ENCODE measurements at places on chromosomes 13 and 19. TPM values are rescaled to one million over a fixed set of nuclear protein-coding genes. Genes with fewer than 3 reads are reported as not detected.

IGFLR1 gene
- total RNA-seq: 4.2 TPM

NAPA gene
- 93.2 TPM for total RNA-seq

DNA sequence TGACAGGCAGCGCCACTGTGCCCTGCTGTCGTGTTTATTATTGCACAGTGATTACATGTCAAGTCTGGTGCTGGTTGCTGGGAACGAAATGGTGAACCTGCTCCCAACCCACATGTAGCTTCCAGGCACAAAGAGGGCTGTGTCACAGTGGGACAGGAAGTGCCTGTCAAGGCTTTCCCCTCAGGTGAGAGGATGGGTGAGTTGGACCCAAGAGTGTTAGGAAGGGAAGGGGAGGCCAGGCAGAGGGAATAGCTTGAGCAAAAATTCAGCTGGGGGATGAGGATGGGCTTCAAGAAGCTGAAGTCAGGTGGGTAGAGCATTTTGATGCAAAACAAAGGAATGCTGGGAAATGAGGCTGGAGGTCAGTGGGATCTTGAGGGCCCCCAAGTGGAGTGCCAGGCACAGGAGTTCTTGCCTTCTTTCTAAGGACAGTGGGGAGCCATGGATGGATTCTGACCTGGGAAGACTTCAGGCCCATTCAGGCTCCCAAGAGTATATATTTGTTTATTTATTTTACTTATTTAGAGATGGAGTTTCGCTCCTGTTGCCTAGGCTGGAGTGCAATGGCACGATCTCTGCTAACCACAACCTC, 8.5 kb upstream of the QTRT1 start:
- DNase-seq: no peak

GRCh38 chr13:77390391-77390790, 63.5 kb upstream of the MYCBP2 start:
- no peak for DNase-seq

DNA sequence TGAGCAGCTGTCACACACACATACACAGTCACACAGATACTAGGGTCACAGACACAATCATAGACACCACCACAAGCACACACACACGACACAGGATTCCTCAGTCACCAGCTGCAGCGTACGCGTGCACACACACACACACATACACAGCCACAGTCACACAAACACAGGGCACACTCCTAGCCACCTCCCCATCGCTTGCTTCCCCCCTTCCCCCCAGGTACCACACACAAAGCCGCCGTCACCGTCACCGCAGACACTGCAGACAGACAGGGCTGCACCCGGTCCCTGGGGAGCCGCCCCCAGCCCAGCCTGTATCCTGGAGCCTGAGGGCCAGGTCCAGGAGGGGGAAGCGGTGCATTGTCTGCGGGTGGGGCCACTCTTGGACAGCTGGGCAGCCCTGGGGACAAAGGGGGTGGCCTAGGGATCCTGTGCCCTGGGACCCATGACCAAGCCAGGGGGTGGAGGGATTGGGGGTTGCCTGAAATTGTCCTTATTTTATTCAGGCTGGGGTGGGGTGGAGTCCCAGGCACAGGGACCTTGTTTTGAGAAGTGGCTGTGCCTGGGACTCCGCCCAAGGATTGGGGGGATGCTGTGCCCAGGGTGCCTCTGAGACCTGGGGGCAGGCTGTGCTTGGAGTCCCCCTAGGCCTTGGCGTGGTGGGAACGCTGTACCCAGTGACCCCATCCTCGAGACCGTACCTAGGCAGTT, 957 bp downstream of the NUMBL start:
- peak; percentile 42 for DNase-seq

- no peak for DNase-seq
Measured at GRCh38 chr19:17254636-17255035, 8.9 kb upstream of the NR2F6 start.

- DNase-seq: peak; percentile 100
Measured at GRCh38 chr19:44890366-44891015, 563 bp upstream of the TOMM40 start.

DNA sequence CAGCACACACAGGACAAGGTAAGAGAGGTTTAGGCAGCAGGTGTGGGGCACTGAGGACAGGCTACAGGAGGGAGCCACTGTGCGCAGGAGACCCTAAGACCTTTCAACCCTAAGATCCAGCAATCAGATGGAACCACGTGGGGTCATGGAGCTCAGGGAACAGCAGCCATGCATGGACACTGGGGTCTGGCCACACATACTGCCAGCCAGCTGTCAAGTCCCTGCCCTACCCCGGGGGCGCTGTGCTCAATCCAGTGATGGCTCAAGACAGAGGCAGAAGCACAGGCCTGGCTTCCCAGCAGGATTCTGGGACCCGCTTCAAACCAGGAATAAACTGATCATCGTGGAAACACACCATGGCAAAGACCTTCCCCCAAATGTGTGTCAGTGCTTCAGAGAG, 25.5 kb upstream of the EPHX3 start:
- no peak for DNase-seq

DNA sequence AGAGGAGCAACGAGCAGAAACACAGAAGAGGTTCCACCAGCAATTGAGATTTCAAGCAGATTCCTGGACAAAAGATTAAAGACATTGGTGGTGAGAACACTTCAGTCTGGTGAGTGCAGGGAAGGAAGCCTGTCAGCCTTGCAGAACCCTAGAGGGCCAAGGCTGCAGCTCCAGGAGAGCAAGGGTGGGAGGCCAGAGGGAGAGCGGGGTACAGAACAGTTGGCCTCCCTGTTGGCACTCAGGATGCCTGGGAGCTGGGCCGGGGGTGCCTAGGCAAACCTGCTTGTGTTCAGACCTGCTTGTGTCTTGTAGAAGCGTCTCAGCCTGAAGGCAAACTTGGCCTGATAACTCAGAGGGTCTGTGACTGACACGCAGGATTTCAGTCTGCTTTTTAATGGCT, 5.1 kb upstream of the LIN7B start:
- no peak for DNase-seq

DNA sequence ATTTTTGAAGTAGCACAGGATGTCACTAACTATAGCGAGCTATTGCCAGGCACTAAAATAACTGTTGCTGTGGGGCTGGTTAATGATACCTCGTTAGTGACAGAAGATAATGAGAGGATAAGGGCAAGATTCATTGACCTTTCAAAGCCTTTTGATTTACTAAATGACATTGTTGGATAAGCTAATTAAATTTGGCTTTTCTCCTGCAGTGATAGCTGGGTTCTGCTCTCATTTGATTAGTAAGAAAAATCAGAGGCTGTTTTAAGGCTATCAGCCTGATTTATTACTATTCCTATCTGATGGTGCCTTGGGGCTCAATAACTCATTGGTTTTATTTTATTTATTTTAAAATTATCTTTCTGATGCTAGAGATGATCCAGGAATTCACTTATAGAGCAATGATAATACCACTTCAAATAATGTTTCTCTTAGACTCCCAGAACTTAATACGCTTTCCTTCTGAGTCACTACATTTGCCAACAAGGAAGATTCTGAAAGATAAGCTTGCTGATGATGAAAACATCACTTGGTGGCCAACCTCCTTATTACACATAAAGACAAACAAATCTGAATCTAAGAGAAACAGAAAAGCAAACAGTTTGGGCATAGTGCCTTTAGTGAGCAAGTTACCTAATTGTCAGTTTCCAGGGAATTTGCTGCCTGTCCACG, 501.3 kb upstream of the ARGLU1 start:
- no peak for DNase-seq

- no peak for DNase-seq
Measured at GRCh38 chr13:45216193-45216592, 15.3 kb upstream of the KCTD4 start.

DNA sequence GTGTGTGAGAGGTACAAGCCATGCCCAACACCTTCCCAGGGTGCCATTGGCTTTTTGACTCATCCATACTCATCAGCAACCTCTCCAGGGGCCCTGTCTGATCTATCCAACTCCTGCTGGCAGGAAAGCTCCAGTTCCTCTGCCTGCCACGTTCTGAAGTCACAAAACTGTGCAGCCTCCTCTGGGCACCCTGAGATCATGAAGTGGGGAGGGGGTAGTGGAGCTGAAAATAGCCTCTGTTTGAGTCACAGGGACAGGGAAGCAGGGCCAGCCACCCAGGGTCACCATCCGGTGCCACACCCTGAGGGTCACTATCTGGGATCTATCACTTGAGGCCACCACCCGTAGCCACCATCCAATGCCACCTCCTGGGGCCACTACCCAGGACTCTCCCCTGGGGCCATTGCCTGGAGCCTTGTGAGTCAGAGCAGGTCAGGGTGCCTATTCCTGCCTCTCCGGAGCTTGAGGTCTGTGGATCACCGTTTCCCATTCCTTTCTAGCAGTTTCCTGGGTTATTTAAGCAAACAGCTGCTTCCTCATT, 172.1 kb downstream of the NUFIP1 start:
- DNase-seq: peak; percentile 75

GRCh38 chr19:47581605-47582319, 8.8 kb upstream of the ZNF541 start:
- DNase-seq: no peak

DNA sequence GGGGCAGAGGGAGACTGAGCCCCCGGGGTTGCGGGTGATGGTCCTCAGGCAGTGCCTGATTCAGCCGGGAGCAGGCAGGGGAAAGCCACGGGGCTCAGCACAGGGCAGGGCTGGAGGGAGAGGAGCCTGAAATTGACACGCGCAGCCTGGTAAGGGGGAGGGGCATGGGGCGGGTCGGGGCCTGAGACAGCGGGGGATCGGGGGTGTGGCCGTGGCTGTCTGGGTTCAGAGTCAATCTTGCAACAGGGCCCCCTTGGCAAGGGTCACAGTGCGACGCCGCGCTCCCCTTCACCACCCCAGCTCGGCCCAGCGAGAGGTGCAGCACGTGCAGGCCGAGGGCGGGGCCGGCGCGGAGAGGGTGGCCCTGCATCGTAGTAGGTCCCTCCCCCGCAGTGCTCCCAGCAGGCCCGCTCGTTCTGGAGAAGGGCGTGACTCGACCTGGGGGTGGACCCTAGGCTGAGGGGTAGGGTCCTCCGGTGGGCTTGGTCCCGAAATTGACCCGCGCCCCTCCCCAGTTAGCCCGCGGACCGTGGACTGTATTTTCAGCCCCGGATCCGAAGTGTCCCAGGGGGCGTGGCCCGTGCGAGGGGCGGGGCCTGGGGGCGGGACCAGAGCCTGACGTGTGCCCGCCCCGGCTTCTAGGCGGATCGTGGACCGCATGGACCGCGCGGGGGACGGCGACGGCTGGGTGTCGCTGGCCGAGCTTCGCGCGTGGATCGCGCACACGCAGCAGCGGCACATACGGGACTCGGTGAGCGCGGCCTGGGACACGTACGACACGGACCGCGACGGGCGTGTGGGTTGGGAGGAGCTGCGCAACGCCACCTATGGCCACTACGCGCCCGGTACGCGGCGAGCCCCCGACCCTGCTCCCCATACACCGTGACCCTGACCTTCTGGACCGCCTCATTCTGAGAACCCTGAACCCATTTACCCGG, 6.0 kb downstream of the RCN3 start:
- peak; percentile 61 for DNase-seq

- DNase-seq: no peak
Measured at GRCh38 chr13:97411984-97412383, 22.0 kb upstream of the RAP2A start.

GRCh38 chr19:54902061-54902460, 3.9 kb upstream of the NCR1 start:
- no peak for DNase-seq

- DNase-seq: no peak
Measured at GRCh38 chr19:41734585-41734984, 20.7 kb upstream of the CEACAM6 start.

DNA sequence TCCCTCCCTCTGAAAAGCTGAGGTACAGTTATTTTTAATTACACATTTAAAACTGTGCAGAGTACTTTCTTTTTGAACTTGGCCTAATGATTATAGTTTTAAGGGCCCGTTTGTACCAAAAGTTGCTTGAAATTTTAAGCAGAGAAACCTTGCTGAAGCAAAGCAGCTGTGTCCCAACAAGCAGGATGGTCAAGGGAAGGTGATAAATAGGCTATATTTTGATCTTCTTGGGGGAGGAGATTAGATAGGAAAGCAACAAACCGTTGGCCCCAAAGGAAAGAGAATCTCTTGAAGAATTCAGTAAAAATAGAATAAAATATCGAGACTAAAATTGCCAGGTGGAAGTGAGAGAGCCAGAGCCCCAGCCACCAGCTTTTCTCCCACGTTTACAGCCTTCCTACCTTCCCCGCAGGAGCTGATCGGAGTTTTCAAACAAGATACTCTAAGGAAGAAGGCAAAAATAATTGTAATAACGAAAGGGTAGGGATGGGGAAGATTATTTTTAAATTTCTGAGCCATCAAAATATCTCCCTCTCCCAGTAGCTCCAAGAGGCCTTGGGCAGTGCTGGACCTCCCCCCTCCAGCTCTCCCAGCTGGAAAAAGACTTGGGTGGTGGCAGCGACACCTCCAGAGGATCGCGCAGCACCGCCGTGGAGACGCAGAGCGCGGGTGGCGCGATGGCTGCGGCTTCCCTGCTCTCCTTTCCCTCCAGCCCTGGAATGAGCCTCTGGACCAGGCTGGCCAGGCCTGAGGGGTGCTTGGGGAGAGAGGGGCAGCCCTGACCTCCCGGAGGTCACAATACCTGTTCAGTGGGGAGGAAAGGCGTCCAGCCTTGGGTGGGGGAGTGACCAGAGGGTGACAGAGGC, 5.8 kb downstream of the ZIC2 start:
- DNase-seq: no peak

- no peak for DNase-seq
Measured at GRCh38 chr13:91331047-91331915, 16.2 kb upstream of the MIR17HG start.

Data from RPMI7951 (cell line).